ENCODE measurements at places on chromosomes 5 and 9.

GRCh38 chr5:156378159-156378558, 51.2 kb downstream of the SGCD start:
- no peak for DNase-seq

- DNase-seq = peak; percentile 57
These were observed 3.9 kb upstream of the NKD2 start for GRCh38 chr5:1004461-1005248.

DNA sequence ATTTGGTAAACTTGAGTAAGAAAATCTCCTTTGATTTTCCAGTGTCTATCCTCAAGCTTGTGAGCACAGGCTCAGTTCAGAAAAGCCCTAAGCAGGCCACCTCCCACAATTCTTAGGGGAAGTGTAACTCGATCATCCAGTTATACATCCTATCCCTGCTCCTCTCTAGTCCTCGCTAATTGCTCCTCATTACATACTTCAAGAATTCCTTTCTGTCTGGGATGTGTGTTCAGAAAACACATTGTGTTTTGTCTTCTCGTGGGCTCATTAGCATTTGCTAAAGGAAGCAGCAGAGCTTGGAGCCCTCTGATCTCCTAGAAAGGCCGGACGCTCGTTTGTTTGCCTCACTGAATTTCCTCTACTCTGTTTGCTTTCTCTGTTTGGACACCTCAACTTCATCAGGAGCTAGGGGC, 268.2 kb upstream of the RFX3 start:
- no peak for DNase-seq

DNA sequence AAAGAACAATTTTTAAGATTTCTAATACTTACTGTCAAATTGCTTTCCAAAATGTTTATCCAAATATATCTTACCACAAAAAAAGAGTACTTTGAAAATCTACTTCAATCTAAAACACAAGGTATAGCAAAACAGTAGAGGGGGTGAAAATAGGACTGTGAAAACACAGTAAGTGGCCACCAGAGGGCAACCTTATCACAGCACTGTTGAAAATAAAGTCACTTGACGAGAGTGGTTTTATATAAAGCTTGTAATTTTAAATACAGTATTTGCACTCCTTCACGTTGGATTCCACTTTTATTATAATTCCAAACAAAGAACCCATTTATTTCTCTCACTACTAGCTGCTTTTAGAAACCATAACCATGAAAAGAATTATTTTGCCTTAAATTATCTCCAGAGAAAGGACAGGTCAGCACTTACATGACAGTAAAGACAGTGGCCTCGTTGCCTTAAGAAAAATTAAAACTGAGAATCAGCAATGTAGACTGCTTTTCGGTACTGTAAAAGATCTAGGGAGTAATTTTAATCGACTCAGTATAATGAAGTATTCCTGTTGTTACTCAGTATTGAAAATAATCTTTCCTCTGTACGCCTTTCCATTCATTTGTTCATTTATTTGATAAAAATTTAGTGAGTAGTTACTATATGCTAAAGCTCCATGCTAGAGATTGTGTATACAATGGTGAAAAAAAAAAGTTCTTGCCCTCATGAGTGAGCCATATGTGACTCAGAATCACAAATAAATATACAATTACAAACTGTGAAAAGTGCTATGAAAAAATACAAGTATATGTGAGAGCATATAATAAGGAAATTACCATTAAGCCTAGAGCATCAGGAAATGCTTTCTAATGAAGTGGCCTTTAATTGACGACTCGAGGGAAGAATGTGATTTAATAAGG, 40.0 kb upstream of the CDK5RAP2 start:
- peak; percentile 49 for DNase-seq

GRCh38 chr9:14307989-14308852, 5.7 kb downstream of the NFIB start:
- no peak for DNase-seq

GRCh38 chr9:93673021-93673838, 96.8 kb downstream of the PHF2 start:
- DNase-seq = peak; percentile 78

DNA sequence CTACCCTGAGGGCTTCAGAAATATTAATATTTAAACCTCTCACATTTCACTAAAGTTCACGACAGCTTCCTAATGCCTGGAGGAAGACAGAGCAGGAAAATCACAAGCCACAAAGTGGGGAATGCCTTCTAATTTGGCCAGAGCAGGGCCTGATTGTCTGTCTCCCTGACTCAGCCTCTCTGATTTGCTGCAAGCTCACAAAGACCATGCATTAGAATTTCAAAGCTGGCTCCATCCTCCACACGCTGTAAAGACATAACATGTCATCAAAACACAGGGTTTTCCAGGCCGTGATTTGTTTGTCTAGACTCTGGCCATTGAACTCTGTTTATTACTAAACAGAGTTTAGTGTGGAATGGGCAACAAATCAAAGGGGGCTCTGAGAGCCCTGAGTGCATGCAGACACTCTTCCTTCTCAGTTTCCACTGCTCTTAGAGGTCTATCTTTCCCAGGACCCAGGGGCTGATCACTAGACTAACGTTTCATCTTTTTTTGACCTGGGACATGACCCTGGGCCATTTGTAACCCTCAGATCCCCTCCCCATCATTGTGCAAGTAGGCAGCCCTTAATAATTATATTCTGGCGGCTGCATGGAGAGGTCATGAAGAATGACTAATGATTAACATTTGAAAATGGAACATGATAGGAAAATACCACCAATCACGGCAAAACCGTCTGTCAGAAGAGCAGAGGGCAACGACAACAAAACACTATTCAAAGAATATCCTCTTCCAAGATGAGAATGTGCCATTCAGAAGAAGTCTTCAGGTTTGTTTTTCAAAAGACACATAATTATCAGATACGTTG, 140.2 kb downstream of the ENC1 start:
- DNase-seq = no peak

DNA sequence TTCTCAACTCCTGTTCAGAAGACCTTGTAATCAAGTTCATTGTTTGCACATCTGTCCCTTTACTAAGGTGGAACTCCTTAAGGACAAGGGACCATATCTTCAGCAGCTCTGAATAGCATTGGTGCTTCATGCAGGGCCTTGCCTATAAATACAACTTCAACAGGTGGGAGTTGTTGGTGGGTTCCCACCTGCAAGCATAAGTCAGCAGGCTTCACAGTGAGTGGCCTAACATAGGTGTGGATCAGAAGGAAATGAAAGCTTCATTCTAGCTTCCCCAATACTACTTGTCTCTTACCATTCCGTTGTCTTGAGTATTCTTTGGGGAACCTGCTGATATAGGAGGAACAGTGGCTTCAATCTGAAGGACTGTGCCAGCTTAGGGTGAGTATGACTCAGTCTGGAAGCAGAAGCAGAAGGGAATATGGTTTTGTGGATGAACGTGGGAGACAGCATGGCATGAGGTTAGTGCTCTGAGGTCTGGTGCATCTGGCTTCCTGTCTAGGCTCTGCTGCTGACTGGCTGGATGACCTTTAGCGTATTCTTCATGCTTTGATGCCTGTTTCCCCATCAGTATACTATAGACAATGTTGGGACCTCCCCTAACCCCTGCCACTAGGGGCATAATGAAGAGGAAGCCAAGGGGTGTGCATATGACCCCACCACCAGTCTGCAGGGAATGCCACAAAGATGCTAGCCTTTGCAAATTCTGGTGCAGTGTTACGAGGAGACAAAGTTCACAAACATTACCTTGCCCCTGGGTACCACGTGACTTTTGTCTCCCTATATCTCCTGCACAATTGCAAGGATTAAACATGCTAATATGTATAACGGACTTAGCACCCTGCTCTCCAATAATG, 192.3 kb downstream of the PALM2AKAP2 start:
- DNase-seq = no peak

GRCh38 chr9:119898316-119898715, 529.1 kb upstream of the BRINP1 start:
- DNase-seq = no peak

DNA sequence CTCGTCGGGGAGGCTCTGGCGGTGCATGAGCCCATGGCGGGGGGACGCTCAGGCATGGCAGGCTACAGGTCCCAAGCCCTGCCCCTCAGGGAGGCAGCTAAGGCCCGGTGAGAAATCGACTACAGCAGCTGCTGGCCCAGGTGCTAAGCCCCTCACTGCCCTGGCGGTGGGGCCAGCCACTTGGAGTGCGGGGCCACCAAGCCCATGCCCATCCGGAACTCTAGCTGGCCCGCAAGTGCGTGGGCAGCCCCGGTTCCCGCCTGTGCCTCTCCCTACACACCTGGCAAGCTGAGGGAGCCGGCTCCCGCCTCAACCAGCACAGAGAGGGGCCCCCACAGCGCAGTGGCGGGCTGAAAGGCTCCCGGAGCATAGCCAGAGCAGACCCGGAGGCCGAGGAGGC, 1896.9 kb upstream of the CDH6 start:
- DNase-seq = no peak

DNA sequence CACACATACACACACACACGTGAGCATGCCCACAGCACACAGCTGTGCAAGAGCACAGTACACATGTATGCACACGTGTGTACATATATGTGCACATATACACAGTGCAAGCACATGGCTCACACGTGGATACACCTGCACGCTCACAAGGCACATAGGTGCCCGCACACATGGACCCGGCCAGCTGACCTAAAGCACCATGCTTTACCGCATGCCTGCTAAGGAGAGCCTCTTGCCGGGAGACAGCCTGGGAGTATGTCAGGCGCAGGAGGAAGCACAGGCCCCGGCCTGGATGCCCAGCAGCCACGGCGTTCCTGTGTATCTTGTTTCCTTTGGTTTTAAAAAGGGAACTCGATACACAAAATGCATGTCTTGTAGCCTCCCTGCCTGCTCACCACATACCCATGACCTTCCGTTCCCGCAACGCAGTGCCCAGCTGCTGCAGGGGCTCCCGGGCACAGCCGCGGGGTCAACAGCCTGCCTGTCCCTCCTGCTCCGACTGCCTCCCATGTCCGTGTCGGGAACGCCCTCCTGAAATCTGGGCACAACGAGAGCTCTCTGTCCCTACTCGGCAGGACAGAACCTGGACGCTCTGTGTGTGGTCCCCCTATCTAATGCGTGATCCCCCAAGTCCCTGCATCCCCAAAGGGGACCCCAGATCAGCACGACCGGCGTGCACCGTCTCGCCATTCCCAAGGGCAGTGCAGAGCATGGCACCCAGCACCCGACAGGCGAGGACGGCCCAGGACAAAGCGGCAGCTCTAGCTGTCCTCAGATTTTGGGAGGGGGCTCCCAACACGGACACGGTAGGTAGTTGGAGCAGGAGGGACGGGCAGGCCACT, 3.6 kb downstream of the SLC12A7 start:
- no peak for DNase-seq

DNA sequence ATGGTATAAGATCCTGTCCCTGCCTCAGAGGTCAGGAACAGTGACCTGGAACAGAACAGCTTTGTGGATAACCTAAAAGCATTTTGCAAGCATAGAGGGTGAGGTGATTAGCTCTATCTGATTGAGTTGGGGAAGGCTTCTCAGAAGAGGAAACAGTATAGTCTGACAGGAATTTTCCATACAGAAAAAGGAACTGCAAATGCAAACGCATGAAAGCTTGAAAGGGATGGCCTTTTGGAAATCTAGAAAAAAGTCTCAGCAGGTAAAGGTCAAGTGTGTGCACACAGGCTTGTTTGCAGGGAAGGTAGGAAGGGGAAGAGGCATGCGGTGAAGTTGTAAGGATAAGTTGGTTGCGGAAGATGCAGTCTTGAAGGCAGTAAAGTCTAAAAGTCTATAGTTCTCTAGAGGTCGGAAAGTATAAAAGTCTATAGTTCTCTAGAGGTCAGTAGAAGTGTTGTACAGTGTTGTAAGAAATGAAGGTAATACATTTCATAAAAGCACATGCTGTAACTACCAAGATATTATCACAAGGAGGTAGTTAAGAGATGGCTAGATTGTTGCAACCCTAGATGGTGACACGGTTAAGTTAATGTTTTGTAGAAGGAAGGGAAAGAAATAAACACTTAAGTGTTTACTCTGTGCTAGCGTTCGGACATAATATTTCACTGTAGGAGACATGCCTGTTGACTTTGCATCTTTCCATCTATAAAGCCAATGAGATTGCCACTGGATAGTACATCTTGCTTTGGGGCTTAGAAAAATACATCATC, 16.7 kb upstream of the HSPB3 start:
- no peak for DNase-seq

DNA sequence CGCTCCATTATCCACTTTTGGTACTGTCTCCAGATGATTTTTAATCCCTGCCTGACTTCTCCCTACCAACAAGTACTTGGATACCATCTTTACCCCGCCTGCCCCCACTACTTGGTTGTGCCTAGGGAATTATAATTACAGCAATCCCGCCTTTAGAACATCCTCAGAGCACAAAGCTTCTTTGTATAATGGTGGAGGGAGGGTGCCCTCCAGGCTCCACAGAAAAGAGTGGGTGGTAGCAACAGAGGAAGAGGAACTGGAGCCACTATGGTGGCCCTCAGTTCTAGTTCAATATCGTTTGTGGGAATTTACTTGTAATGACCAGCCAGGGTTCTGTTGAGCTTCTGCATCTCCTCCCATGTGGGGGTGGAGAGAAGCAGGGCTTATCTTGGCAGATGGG, 79.0 kb upstream of the RNF38 start:
- DNase-seq = no peak

GRCh38 chr5:27705661-27706060, 667.3 kb upstream of the CDH9 start:
- DNase-seq = no peak

GRCh38 chr9:18795947-18796671, 236.9 kb downstream of the SAXO1 start:
- no peak for DNase-seq

GRCh38 chr9:109101810-109102209, 17.9 kb downstream of the TMEM245 start:
- no peak for DNase-seq

- no peak for DNase-seq
These were observed 141.7 kb upstream of the MARCHF11 start for GRCh38 chr5:16321284-16321683.

GRCh38 chr5:152560512-152561137, 155.5 kb upstream of the NMUR2 start:
- peak; percentile 16 for DNase-seq

DNA sequence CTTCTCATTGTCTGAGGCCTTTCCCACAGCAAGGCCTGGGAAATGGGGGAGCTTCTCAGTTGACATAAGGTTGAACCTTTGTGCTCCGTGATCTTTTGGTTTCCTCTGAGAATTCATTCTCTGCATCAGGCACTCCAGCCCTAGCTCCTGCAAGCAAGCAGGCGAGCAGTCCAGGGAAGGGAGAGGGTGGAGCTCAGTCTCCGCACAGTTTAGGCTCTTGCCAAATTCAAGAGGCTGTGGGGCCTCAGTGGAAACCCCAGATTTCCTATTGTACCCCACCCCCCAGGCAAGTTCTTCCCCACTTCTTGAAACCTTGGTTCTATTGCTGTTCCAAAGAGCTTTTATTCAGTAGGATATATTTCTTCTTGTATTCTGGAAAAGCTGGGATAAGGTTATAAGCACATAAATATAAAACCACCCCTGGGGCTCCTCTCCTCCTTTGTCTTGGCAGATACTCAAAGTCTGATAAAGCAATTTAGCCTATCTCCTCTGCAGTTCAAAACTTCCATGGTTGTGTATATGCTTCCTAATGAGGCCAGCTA, 147.2 kb downstream of the PDZD2 start:
- DNase-seq = no peak

DNA sequence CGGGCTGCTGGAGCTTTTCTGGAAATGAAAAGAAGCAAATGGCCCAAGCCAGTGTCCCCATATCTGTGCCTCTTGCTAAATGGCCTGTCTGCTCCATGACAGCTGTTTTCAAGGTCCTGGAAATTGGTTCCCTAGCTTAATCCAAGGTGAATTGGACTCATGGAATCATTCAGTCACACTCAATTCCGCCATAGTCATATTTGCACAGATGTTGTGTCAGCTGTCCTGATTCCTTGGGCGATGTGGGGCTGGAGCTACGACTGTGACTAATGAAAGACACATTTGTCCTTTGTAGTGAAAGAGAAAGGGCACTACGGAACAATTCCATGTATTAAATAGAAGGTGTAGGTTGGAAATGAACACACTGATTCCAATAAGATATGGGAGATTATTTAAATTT, 102.9 kb upstream of the MEGF10 start:
- no peak for DNase-seq

Measured in hepatic stellate cell (primary cell).